ENCODE measurements at places on chromosomes 4 and X. TPM values are rescaled to one million over a fixed set of nuclear protein-coding genes. Genes with fewer than 3 reads are reported as not detected.

DNA sequence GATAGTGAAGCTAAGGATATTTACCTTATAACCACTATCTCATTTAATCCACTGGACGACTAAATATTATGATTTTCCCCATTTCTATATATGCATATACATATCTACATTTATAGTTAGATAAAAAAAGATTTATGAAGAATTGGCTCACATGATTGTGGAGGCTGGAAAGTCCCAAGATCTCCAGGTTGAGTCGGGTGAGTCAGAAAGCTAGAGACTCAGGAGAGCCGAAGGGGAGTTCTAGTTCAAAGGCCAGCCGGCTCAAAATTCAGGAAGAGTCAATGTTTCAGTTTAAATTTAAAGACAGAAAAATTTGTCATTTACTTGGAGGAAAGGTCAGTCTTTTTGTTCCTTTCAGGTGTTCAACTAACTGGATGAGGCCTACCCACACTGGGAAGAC, 158.2 kb upstream of the CPEB2 start:
- DNase-seq: no peak

- DNase-seq: no peak
Observed at GRCh38 chrX:24487571-24487970, 22.5 kb downstream of the PDK3 start.

DNA sequence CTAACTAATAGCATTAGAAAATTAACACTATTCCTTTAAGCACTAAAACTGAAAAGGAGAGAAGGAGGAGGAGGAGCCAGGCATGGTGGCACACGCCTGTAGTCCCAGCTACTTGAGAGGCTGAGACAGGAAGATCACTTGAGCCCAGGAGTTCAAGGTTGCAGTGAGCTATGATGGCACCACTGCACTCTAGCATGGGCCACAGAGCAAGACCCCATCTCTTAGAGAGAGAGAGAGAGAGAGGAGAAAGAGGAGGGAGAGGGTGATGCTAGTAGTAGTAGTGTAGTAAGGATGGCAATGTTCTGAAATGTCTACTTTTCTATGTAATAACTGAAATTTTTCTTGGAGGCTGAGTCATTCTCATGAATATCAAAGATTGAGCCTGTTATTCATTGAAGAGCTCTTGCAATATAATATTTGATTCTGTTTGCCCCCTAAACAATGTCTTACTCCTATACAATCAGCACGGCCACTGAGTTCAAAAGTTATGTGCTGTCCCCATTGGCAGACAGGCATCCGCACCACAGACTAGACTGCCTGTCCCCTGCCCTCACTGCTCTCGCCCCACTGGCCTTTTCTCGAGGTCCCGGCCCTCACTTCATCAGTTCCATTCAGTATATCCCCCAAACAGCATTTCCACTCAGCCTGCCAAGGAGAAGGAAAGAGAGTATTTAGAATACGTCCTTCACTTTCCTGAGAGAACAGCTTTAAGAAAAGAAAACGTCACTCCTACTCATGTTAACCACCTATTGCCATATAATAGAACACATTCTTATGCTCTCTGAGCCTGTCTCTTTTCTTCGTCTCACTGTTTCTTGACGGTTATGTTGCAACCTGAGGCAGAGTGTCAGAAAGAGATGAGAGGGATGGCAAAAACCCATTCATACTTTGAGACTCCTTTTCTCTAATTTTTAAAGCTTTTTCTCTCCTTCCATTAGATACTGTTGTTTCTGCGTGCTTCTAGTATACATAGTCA, 238.1 kb downstream of the PALLD start:
- DNase-seq: peak; percentile 43

SPANXA1 gene
- not detected for total RNA-seq

SPP1 gene
- total RNA-seq: 0.18 TPM

DNA sequence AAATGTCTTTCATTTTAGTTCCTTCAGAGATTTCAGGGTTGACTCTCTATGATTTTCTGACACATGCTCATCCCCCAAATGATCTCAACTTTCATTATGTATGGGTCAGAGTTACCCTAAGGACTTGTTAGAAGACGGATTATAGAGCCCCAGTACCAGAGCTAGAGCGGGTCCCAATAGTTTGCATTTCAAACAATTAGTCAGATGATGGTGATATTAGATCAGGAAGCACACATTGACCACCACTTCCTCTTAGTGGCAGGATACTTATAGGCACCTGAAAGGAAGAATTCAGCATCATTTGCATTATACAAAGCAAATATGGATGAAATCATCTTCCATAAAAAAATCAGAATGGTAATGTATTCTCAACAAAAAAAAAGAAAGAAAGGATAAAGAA, 106.1 kb downstream of the GALNTL6 start:
- no peak for DNase-seq

DNA sequence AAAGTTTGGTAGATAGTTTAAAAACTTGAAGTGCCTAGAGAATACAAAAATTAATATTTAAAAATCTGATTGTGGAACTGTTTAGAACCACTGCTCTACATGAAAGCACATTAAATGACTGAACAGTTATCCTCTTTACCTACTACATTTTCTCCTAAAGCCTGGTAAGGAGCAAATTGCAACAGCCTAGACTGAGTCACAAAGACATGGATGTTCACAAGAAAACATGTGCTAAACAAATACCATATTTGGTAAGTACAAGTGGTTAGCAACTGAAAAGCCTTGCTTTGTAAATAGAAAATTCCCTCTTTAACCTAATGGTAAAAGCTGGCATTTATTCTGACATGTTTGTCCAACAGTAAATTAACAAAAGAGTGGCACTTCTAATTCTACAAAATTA, 203.1 kb downstream of the FBXO8 start:
- peak; percentile 9 for DNase-seq

GRCh38 chr4:71430609-71431008, 91.8 kb downstream of the SLC4A4 start:
- no peak for DNase-seq

GRCh38 chr4:95426455-95426854, 122.3 kb downstream of the UNC5C start:
- no peak for DNase-seq

DNA sequence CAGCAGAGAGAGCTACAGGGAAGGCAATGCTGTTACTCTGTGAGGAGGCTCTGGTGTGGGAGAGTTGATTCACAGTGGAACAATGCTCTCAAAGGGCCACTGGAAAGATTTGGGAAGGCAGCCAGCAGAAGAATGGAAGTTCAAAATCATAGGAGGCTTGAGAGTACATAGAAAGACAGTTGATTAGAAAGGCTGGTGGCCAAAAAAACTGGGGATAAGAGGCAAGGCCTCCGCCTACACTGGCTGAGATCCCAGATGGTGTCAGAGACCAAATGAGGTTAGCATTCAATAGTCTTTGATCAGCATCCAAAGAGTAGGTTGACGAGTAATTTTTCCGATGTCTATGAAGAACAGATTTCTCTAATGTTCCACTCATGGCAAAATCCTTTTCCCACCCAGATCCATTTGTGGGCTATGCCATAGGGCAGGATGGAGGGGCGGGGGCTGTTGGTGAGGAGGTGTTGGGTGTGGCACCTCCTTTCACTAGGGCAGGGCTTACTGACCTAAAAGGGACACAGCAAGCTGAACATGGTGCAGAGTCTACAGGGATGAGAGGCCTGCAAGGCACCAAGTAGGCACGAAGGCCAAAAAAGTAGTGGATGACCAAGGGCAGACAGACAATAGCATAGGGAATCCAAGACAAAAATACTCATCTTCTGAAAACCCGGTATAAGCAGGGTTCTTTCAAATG, 15.1 kb downstream of the TEC start:
- DNase-seq: peak; percentile 82

GRCh38 chrX:53481816-53482465, 47.8 kb upstream of the HSD17B10 start:
- DNase-seq: peak; percentile 69

- DNase-seq: no peak
Observed at GRCh38 chrX:132497432-132497831, 8.6 kb upstream of the MBNL3 start.

HGFAC gene
- not detected for total RNA-seq

- DNase-seq: no peak
Observed at GRCh38 chr4:5789141-5789540, 78.1 kb downstream of the EVC start.

FGB gene
- total RNA-seq: not detected

DNA sequence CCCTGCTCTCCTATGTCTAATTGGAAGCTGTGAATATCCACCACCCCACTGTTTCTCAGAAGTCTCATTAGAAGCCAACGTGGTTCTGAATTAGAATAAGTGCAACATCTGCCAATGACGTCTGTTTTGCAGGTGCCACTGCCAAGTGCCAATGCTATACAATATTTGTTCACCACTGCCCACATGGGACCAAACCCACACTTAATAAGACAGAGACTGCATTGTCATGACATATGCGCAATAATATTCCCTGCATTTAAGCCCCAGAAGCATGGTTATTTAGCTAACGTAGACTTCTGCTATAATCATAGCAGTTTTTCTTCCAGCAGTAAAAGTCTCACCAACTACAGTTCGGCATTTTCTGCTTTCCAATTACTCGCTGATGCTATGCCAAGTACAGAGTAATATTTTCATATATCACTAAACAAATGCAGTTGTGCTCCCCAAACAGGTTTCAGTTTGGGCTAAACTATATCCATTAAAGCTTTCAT, 262.5 kb upstream of the PCDH18 start:
- no peak for DNase-seq

- DNase-seq: no peak
Observed at GRCh38 chrX:132967049-132967448, 8.6 kb upstream of the HS6ST2 start.

NKAP gene
- total RNA-seq: 2.5 TPM

- DNase-seq: no peak
Observed at GRCh38 chr4:184402239-184402638, 72.1 kb downstream of the IRF2 start.

DNA sequence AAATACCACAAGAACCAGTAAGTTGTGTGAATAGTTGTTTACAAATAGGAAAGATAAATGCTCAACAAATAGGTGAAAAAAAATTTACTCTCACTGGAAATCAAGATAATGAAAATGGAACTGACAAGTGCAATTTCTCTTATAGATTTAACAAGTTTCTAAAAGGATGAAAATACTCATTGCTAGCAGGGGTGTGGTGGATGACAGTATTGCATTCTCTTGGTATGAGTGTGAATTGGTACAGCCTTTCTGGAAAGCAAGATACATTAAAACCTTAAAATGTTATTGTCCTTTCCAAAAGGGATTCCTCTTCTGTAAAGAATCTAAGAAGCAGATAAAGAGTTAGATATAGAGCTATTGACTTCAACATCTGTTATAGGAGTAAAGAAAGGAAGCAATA, 240.0 kb upstream of the RPS6KA3 start:
- peak; percentile 14 for DNase-seq

DNA sequence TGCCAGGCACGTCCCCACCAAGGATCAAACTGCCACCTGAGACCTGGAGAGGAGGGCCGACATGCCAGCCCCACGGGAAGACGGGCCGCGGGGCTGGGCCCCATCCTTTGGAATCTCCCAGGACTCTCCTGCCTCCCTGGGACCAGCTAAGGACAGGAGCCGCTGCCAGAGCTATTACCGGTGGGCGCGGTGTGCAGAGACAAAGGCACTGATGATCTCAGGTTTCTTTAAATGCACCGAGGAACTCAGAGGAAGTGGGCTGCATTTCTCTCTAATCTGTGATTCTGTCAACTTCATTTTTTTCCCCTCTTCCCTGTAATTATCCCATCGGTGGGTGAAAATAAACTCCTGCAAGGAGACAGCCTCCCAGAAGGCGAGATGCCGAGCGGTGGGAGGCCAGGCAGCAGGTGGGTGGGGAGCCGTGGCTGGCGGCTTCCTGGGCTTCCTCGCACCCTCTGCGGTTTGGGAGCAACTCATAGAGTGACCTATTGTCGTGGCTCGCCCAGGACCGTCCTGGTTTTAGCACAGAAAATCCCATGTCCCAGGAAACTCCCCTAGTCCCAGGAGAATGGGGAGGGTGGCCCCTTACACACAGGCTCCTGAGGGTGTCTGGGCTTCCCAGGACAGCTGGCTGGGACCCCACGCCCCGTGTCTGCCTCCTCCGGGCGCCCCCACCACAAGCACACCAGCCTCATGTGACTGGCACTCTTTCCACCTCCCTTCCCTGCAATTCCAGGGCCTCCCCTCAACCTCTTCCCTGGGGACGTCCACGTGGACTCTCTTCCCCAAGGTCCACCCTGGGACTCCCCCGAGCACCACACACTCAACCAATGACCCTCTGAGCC, 62.3 kb upstream of the ADRA2C start:
- DNase-seq: no peak

GRCh38 chrX:129161108-129161507, 362.2 kb downstream of the SMARCA1 start:
- no peak for DNase-seq

MGARP gene
- total RNA-seq: 35.0 TPM

PCYT1B gene
- total RNA-seq: under 0.01 TPM

Data from IMR-90 (cell line).